ENCODE measurements at places on chromosomes 4 and X. TPM values are rescaled to one million over a fixed set of nuclear protein-coding genes. Genes with fewer than 3 reads are reported as not detected.

DNA sequence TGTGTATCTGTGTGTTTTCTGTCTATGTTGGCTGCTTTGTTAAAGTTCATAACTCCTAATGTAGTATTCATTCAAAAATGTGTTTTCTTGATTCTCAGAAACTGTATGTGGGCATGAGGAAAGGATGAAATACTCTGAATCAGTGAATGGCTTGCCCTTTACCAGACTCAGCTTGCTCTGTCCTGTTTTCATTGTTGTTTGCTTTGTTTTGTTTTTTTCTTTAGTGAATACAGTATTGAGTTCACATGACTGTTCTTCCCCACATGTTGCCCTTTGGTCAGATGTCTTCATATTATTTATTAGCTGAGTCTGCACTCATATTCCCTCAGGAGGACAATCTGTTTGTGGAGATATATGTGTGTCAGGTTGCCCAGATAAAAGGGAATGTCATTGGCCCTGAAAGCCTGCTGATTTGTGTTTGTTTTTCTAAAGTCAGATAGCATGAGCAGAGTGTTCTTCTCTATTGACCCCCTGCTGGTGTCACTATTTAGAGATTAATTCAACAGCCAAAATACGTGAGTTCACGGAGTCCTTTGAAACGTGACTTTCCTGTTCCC, 1184.4 kb downstream of the RPA4 start:
- no peak for ATAC-seq

DNA sequence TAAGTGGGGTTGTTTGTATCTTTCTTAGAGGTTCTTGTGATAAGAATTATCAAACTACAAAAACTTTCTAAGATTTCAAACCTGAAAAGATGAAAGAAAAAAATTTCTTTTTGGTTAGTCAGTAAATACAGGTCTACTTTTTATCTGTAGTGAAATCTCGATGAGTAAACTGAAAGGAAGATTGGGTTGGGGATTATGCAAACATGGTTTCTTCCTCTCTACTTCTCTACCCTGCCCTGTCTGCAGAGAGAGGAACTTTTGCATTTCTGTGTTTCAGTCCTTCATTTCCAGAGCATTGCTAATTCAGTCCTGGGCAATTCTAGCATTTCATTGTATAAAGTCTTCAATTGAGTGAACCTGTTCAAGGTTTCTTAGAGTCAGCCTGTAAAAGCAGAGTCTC, 51.6 kb upstream of the IL2 start:
- ATAC-seq = no peak

The NIPAL1 gene
- total RNA-seq = 2.9 TPM

DNA sequence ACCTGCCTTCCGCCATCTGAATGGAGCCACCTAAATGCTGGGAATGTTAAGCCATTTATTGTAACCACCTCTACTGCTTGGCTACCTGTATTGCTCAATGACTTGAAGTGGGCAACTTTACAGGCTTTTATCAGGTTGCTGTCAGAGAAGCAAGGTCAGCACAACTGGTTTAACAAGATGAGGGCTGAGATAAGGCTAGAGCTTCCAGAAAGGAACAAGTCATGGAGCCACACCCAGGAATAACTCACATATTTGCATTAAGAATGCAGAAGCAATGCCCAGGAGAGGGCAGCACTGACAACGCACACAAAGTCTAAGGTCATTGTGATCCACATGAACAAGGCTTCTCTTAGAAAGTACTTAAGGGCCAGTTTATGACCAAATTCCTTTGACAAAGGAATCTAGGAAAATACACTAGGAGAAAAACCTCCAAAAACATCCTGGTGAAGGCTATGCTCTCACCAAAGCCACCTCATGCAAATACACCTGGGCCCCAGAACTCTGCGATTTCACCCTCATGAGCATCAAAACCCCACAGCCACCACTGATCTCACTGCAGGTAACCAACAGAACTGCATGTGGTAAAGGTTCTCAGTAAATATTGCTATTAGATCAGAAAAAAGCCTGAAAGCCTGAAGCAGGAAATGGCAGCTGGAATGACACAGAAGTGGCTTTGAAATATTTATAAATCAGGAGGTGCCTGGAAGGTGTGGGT, 15.0 kb upstream of the STS start:
- peak; percentile 99 for ATAC-seq

GRCh38 chr4:13654162-13654797, 26.8 kb upstream of the BOD1L1 start:
- peak; percentile 96 for ATAC-seq

DNA sequence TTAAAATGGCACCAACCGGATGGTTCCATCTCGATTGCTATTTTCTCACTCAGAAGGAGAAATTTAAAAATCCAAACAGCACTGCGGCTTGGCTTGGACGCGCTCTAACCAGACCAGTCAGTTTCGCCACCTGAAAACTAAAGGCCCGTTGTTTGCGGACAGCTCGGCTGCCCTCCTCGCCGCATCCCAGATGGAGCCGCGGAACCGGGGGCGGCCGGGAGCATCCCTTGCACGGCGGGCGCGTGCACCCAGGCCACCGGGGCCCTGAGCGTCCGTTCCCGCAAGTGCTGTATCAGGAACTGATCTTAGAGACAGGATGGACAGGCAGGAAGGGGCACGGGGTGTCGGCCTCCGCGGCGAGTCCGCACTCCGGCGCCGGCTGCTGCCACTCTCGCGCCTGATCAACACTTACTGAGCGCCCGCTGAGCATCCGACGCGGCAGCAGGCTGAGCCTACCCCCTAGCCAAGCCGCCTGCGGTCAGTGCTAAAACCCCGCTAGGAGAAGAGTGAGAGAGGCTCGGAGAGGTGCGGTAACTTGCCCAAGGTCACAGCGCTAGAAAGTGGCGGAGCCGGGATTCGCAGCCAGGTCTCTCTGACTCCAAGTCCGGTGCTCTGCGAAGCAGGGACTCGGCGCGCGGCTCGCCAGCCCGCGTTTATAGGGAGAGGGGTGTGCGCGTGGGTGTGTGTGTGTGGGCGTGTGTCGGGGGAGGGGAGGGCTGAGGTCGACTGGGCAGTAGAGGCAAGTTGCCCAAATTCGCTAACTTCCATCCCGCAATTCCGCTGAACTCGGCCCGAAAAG, at the start of gene CITED1:
TSS of gene CITED1 (minus strand) at position 629 of the 799 bp plus-strand sequence. CDS start 3,045 bp downstream, outside the sequence.
- ATAC-seq = peak; percentile 2

DNA sequence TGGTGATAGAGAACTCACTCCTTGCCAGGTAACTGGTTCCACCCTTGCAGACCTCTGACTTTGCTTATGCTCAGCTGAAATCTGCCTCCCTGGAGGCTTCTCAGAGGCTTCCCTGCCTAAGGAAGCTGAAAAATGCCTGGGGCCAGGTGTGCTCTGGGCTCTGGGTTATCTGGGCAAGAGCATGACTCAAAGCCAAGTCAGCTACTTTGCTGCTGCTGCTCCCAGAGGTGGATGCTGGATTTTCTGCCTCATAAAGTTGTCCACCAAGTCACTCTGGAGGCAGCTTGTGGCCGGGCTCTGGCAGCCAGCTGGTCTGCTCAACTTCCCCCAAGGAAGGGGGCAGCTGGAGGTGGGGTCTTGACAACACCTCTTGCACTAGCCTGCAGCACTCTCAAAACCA, 132.7 kb downstream of the PJA1 start:
- no peak for ATAC-seq

The ZNF711 gene
- total RNA-seq = 42.0 TPM

DNA sequence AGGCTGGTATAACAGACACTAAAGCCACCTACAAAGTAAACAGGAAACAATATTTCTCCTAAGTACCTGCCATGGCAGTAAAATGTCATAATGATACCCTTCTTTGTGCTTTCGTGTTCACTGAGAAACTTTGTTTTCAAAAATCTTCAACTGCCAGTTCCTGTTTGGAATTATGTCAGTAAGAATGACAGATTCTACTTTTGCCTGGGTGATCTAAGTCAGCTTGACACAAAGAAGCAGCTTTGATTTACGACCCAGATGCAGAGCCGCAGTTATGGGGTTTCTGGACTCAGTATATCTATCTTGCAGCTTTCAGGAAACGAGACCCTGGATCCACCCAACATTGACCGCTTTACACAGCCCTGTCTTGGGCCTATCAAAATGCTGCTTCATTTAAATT, 71.2 kb downstream of the SNX25 start:
- no peak for ATAC-seq

DNA sequence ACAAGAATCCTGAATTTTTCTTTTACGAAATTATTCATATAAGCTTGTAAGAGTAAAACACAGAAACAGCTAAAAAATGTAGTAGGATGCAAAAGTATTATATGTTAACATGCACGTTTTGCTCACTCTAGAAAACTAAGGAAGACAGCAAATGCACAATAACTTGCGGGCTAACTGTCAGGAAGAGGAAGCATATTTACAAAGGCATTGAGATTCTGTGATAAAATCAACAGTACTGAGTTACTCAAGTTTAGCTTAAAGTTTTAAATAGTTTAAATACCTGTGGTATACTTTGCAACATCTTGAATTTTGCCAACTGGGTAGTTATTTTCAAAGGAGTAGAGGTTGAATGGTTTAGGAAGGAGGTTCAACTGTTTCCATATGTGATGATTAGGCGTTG, 37.0 kb downstream of the SH2D1A start:
- no peak for ATAC-seq

GRCh38 chr4:26701786-26702227, 117.9 kb downstream of the TBC1D19 start:
- no peak for ATAC-seq

GRCh38 chrX:46698691-46699090, 60.2 kb downstream of the SLC9A7 start:
- ATAC-seq = no peak

The SPP1 gene
- 1.8 TPM for total RNA-seq

DNA sequence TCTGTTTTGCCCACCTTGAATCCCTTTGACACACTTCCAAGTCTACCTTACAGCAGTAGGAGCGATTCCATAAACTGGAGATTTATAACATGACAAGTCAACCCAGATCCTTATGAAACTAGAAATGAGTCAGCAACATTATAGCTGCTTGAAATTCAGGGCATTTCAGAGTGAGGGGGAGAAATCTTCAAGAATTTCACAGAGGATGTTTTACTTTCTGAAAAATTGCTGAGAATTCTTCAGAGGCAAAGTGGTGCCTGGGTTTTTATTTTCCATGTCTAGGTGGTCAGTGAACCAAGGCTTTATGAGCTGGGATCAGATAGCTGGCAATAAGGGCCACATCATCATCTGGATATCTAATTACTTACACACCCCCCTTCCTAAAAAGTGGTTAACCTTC, 119.8 kb downstream of the PPARGC1A start:
- ATAC-seq = no peak

DNA sequence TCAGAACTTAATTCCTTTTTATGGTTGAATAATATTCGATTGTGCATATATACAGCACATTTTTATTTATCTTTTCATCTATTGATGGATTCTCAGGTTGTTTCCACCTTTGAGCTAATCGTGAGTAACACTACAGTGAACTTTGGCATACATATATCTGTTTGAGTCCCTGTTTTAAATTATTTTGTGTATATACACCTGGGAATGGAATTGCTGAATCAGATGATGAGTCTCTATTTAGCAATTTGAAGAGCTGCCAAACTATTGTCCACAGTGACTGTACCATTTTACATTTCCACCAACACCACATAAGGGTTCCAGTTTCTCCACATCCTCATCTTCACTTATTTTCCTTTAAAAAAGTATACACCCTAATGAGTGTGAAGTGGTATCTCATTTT, 166.2 kb upstream of the FGF13 start:
- ATAC-seq = no peak
